ENCODE measurements at places on chromosomes 1 and 21.

GRCh38 chr1:199706826-199707606 is 320.5 kb upstream of the NR5A2 start:
- no peak for DNase-seq

GRCh38 chr1:94952539-94952938 is 25.6 kb upstream of the CNN3 start:
- no peak for DNase-seq

DNA sequence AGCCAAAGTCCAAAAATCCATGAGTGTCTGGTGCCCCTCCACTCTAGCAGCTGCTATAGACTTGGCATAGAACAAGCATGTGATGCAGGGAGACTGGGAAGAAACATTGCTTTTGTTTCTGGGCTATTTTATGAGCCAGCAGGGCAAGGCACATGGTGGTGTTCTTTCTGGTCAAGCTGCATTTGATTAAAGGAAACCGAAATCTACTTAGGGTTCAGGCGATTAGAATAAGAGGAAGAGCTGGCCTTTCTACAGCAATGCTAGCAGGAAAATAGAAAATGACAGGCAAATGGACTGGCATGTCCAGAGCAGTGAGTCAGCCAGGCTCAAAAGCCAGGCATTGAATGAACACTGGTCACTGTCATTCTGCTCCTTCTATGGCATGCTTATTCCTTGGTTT is 28.5 kb upstream of the ARHGAP29 start:
- DNase-seq = no peak

GRCh38 chr21:17768840-17769446 is 50.2 kb downstream of the C21orf91 start:
- DNase-seq = no peak

GRCh38 chr21:30072496-30072895 is 94.1 kb downstream of the CLDN17 start:
- peak; percentile 20 for DNase-seq

- DNase-seq = peak; percentile 61
Measured at GRCh38 chr1:24724345-24725208, 20.7 kb upstream of the CLIC4 start.

GRCh38 chr1:39360731-39361130 is 130.7 kb upstream of the BMP8A start:
- DNase-seq = no peak

GRCh38 chr1:158177700-158178450 is 2.8 kb upstream of the CD1D start:
- peak; percentile 91 for DNase-seq

- DNase-seq = no peak
Measured at GRCh38 chr1:182607566-182607965, 3.4 kb upstream of the RGS16 start.

DNA sequence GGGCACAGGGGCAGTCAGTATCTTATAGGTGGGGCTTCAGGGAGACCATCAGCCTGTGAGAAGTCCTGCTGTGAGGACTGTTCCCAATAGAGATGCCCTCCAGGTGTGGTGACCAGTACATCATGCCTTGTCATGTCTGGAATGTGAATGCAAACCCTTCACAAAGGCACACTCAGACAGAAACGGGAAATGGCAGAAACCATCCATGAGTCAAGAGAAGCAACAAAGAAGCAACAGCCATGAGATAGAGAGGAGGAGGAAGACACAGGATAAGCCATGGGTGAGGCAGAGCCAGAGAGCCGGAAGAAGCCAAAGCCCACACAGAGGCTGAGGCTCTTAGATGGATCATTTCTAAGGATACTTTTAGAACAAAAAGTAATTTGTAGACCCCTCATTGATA is 20.1 kb upstream of the ZP4 start:
- no peak for DNase-seq

- DNase-seq = no peak
Measured at GRCh38 chr1:162400790-162401355, 11.1 kb downstream of the SH2D1B start.

DNA sequence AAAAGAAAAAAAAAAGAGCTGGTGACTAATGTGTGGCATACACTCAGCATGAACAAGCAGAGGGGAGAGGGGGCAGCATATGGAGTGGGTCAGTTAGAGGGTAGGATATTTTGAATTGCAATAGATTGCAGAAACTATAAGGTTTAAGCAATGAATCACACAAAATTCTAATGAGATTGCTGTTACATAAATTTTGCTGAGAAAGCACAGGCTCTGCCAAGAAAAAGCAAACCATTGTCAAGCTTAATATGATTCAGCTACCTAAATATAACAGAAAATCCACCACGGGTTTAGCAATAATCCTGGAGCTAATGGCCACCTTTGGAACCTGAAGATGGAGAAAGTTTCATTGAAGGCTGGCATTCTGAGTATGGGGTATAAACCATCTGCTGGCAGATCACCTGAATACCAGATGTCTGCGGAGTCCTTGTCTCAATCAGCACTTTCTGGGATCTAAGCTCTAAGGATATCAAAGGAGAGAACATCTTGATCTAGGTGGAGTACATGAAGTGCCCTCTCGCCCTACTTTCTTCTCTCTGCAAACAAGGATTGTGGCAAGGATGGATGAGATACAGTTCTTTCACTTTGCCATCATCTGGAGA is 30.3 kb upstream of the ANGPTL7 start:
- no peak for DNase-seq

GRCh38 chr1:153513023-153513422 is 22.8 kb downstream of the S100A6 start:
- DNase-seq = no peak

DNA sequence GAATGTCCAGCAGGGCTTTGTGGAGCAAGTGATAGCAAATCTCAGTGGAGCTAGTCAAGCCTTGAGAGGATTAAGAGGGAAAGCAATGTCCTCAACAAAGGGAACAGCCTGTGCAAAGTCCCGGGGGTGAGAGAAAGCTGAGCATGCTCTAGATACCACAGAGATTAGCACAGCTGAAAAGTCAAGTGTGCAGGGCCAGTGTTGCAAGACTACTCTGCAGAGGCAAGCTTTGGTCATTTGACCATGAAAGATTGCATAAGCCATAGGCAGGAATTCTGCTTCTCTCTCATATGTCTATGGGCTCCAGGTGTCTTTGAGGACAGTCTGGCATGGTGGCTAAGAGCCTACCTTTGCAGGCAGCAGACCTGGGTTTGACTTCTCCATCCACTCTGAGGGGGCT is 181.0 kb upstream of the JUN start:
- DNase-seq = no peak

DNA sequence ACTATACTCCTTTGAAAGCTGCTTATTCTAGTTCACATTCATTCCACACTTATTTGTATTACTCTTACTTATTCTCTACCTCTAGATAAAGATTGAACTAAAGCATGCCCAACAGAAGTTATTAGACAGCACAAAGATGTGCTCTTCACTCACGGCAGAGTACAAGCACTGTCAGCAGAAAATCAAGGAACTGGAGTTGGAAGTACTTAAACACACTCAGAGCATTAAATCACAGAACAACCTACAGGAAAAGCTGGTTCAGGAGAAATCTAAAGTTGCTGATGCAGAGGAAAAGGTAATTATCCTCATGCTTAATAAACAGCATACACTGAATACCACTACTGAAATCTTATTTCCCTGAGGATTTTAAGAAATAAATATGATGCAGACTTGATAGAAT is 81.3 kb upstream of the PPIH start:
- no peak for DNase-seq

- DNase-seq = no peak
Measured at GRCh38 chr1:44437107-44437716, 32.2 kb downstream of the RNF220 start.
